ENCODE measurements at places on chromosomes 4 and X.

DNA sequence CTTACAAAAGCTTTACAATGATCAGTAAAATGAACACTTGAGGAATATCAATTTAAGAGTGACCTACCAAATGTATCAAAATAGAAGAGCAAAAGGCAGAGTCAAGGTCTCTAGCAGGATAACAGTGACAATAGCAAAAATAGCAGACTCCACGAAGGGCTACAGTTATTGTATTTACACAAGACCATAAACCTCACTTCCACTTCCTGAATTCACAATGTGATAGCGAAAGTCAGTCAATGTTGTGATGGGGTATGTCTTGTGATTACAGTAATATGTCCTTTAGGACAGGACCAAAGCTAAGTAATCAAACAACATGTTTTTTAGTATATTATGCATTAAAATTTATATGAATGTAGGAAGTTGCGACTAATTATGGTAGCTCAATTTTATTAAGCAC, 139.6 kb downstream of the IQCM start:
- DNase-seq: no peak

- DNase-seq: peak; percentile 41
Observed at GRCh38 chrX:40877887-40878286, 142.5 kb upstream of the MED14 start.

DNA sequence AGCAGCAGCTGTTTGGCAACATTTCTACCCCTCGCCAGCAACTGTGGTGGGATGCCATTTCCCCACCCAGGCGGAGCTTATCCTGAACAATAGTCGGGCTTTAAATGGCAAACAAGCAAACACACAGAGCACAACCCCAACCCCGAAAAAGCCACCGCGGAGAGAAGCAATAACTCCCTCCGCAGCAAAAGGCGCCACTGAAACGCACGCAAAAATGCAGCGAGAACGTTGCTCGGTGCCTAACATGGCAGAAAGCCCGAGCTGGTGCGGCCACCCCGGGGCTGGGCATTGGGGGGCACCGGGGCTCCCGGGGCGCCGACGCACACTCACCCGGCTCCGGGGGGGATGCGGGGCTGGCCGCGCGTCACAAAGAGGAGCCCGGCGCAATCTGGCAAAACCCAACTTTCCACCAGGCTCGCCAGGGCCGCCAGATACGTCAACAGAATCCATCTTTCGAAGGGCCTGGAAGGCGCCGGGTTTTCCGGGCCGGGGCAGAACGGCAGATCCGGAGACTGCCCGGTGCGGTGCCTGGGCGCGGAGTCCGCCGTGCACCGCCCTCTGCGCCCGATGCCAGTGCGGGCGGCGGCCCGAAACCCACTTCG, 818 bp downstream of the RAI2 start:
- no peak for DNase-seq

GRCh38 chr4:58636381-58636780, 1526.2 kb upstream of the IGFBP7 start:
- no peak for DNase-seq

GRCh38 chrX:116862340-116862739, 399.6 kb upstream of the CT83 start:
- DNase-seq: no peak

DNA sequence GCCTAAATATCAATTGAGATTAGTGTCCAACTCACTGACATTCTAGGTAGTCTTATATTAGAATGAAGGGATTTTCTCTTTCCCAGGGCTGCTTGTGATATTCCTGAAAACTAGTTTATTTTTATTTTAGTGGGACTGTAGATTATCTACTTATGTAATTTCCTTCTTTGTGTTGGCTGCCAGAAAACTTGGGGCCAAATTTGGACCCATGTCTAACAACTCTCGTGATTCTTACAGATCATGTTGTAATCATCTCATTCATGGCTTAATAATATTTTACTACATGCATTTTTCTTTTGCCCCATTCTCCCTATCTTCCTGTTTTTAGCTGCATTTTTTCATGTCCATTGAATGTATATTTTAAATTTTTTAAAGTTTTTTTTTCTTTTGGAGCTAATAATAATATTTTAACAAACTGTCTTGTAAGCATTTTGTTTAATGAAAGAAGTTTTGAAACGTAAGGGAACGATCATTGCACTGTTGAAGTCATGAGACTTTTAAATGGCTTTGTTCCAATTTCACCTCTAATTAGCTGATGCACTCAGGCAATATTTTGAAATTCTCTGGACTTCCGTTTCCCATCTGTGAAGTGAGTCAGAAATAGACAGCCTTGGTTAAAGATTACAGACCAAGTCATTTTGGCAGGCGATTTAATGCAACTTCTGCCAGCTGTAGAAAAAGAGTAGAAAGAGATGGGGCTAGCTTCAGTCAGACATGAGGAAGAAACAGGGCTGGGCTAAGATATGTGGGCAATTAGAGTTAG, 14.3 kb upstream of the TDO2 start:
- DNase-seq: peak; percentile 55

- DNase-seq: peak; percentile 23
Observed at GRCh38 chrX:107025545-107025944, 25.5 kb upstream of the MORC4 start.

DNA sequence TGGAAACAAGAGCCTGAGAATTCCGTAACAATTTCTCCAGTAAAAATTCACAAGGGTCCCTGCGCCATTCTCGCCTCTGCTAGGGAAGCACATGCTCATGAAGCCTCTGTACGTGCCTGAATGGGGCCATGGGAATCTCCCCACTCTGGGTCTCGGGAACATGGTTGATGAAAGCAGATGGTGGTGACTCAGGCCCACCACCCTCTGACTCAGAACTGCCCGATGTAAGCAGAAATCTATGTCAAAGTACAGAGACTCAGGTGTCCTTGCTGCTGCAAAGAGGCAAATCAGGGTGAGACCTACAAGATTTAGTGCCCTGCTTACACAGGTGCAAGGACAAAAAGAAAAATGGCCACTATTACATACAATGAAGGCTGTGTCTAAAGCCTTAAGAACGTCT, 65.0 kb downstream of the SCD5 start:
- DNase-seq: peak; percentile 57

DNA sequence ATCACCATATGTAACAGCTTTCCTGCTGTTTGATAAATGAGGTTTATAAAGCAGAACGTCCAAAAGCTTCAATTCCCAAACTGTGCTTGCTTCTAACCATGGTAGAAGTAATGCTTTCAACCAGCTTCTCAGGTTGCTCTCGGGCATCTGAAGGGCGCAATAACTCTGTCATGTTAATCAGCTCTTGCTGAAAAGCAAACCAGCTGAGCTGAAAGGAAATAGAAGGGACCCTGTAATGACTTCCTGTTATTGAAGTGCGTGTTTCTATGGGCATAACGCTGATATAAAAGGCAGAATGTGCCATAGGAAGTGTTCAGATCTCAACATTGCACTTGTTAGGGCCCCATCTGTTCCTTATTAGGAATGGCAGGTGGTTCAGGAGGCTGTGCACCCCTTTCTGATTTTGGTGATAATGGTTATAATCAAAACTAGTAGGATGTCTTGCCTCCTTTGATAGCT, 21.2 kb downstream of the HERC3 start:
- DNase-seq: peak; percentile 32

GRCh38 chr4:105106426-105106825, 40.2 kb upstream of the TET2 start:
- no peak for DNase-seq

GRCh38 chr4:170875868-170876267, 786.1 kb upstream of the AADAT start:
- no peak for DNase-seq

- DNase-seq: no peak
Observed at GRCh38 chrX:78957768-78958130, 12.6 kb downstream of the P2RY10 start.

- DNase-seq: no peak
Observed at GRCh38 chrX:84248226-84248625, 60.2 kb upstream of the RPS6KA6 start.

GRCh38 chrX:56744996-56745395, 16.0 kb downstream of the NBDY start:
- DNase-seq: peak; percentile 80

GRCh38 chrX:130097507-130098209, 12.6 kb downstream of the ELF4 start:
- no peak for DNase-seq

GRCh38 chrX:916230-916599, 285.6 kb downstream of the SHOX start:
- no peak for DNase-seq

DNA sequence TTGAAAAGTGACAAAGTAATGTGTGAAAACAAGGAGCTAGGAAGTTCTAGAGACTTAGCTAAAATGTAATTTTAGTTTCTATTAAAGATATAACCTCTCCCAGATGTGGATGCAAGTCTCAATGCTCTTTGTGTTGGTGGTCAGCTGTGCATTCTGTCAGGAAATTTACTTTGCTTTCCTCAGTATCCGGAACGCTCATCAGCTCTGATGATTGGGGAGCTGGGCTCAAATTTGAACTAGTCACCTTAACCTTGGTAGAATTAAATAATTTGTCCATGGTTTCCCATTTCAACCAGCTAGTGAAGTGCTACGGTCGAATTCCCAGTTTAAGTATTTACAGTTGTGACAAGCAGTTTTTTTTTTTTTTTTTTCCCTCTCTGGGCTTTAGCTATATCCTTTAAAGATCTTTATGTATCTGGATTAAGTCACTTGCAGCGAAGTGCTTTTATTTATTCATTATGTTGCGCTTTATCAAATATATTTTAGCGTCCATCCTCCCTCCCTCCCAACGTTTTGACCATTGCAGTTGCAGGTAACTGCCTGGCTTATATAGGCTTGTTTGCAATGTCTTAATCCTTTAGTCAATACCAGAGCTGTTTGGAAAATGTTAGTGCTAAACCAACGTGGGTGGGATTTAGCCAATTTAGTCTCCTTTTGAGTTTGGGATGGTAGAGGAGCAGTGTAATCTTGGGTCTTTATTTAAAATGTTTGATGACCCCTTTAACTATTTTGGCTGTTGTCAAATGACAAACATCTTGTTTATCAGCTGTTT, 2.1 kb downstream of the OGT start:
- peak; percentile 24 for DNase-seq

- no peak for DNase-seq
Observed at GRCh38 chr4:30839583-30840520, 119.7 kb downstream of the PCDH7 start.

GRCh38 chr4:3196670-3197359, 52.1 kb upstream of the MSANTD1 start:
- DNase-seq: no peak

DNA sequence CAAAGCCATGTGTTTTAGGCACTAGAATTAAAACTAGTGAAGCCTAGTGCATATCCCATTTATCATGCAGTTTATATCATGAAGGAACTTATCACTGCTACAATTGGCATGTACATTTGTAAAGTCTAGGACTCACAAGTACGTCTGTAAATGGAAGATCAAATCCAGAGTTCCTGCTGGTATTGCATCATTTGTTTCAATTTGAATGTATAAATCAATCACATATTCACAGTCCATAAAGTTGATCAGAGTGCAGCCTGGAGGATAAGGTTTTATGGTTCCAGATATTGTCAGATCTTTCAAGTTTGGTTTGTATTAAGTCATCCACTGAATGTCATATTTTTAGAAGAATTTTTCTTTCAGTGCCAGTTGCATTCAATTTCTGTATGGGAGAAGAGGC, 32.6 kb upstream of the PDE5A start:
- no peak for DNase-seq

- peak; percentile 85 for DNase-seq
Observed at GRCh38 chr4:109548655-109549054, 11.4 kb upstream of the MCUB start.

- DNase-seq: no peak
Observed at GRCh38 chrX:49273181-49273727, 3.7 kb downstream of the PPP1R3F start.

- no peak for DNase-seq
Observed at GRCh38 chr4:105979506-105979905, 84.2 kb downstream of the NPNT start.

GRCh38 chr4:87410679-87411078, 11.7 kb upstream of the NUDT9 start:
- DNase-seq: no peak

DNA sequence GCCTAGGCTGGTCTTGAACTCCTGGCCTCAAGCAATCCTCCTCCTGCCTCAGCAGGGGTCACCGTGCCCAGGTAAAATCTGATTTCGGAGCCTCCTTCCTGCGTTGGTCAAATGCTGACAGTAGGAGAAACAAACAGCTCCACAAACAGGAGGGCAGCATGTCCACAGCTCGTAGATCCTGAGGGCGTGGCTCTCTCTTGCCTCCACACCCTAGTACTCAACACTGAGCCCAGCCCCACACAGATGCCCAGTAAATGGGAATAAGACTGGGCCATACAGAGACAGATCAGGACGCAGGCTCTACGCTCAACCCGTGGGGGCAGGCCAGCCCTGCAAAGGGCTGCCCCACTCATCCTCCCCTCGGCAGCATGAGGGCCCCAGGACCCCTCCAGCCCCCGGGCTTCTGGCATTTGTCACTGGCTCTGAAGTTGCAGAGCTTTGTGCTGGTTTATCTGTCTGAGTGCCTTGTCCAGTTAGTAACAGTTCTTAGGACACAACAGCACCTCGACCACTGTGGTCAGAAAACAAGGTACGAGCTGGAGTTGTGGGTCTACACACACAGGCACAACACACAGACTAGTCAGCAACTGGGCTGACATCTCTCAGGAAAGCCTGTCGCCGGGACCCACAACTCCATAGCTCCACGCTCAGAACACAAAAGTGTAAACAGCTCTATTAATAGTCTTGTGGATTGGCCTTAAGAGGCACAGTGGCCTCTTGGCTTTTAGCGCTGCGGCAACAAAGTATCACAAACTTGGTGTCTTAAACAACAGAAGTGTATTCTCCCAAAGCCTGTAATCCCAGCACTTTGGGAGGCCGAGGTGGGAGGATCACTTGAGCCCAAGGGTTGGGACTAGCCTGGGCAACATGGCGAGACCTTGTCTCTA, 5.2 kb downstream of the TNIP2 start:
- DNase-seq: no peak

DNA sequence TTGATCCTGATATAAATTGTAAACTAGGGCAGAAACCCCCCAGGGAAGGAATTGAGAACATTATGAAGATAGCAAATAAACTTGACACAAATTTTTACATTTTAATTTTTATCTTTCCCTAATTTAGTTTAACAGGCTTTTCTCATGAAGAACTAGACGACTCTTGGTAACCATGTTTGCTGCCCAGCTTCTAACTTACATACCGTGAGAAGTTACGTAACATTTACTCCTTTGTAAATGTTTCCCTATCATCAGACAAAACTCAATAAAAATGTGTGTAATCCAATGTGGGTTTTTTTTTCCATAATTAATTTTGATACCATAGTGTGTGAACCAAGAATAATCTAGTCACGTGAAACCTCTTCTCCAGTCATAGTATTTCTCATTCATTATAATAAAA, 34.4 kb downstream of the OFD1 start:
- no peak for DNase-seq

DNA sequence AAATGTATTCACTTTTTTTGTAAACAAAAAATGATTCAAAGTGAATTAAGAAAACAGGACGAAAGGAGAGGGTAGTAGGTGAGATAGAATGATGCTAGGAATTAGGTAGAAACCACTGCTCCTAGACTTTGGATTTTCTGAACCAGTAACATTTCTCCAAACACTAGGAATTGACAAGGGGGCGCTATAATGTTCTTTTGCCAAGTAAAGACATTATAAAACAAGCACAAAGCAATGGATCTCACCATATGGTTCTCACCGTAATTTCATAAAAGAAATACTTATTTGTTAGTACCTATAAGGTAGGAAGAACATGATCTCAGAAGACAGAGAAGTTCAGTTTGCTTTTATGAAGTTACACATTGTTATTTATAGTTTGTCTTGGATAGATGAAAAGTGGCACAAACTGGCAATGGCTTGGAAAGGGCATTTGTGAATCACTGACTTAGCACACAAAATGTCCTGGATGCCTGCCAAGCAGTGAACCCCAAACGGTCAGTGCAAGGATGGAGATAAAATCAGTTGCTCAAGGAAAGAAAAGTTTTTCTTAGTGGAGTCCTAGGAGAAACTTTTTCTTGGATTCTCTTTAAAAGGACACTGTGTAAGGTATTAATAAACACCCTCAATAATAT, 8.1 kb upstream of the TBC1D1 start:
- DNase-seq: no peak

Data from suppressor macrophage treated with lipopolysaccharide for 1 hour (primary cell).